ENCODE measurements at places on chromosomes 2 and 18.

GRCh38 chr2:54691445-54692135 is 31.9 kb upstream of the EML6 start:
- DNase-seq = no peak

DNA sequence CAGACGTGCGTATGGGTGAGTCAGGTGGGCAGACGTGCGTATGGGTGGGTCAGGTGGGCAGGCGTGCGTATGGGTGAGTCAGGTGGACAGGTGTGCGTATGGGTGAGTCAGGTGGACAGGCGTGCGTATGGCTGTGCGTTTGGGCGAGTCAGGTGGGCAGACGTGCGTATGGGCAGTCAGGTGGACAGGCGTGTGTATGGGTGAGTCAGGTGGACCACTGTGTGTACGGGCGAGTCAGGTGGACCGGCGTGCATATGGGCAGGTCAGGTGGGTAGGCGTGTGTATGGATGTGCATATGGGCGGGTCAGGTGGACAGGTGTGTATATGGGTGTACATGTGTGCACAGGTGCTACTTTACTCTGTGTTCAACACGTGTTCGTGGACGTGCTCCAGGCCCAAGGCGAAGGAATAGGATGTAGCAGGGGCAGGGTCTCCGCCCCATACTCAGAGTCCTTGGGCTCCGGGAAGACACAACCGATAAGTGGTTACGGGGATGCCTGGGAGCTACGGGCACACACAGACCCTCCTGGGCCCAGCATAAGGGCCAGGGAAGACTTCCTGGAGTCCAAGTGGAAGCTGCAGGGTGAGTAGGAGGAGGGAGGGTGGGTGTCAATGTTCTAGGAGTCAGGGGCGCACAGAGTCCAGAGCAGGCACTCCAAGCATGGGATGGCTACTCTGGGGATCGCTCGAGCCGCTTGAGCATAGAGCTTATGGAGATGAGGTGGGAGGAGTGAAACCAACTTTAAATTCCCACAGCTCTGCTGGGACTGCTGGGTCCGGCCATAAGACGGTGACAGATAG is 27.1 kb upstream of the KLF11 start:
- DNase-seq = no peak

- DNase-seq = no peak
Observed at GRCh38 chr2:68911246-68911645, 40.0 kb upstream of the BMP10 start.

DNA sequence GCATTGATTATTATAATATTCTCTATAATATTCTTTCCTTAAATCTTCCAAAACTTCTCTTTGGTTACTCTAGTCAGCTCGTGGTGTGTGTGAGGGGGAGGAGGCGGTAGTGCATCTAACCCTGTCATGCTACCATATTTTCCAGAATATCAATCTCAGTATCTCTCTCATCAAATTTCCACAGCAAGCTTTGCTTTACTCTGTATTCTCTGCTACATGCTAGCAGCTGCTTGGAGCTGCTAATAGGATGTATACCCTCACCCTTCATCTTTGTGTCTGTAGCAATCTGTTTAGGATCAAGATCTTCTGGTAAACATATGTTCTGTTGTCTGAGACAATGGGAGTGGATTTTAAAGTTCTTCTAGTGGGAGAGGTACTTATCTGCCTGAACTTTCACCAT is 303.8 kb upstream of the KLHL14 start:
- no peak for DNase-seq

- DNase-seq = no peak
Observed at GRCh38 chr2:98040331-98040939, 44.7 kb upstream of the TMEM131 start.

- DNase-seq = no peak
Observed at GRCh38 chr18:43952398-43952797, 675.1 kb upstream of the SYT4 start.

DNA sequence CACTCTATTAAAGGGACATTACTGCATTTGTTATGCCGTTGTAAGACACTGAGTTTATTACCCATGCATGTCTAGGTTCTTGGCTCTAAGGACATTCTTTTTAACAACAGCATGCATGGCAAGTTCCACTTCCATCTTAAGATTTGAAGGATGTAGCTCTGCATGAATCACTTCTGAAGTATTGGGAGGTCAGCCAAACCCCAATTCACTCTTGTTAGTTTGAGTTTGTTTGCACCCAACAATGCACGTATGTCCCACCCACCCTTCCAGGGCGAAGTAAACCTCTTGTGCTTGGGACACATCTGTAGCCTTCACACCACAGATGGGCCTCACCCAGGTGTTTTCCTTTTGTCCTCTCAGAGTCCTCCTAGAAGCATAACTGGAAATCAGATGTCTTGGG is 5.6 kb upstream of the LAMA3 start:
- DNase-seq = peak; percentile 56

DNA sequence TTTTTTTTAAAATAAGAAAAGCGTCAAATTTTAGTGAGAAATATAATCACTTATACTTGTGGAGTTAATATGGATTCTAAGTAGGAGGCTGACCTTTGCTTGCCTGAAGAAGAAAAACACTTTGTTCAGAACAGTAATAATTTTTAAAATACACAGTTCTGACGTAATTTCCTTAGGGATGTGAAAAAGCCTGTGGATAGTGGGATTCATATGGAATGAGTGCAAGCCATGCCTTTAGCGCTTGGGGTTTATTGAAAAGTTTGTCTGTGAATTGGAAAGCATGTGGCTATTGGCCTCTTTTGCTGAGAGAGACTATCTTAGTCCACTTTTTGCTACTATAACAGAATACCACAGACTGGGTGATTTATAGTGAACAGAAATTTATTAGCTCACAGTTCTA is 151.3 kb downstream of the CCDC85A start:
- no peak for DNase-seq

- peak; percentile 52 for DNase-seq
Observed at GRCh38 chr2:21363364-21363763, 239.6 kb downstream of the TDRD15 start.

DNA sequence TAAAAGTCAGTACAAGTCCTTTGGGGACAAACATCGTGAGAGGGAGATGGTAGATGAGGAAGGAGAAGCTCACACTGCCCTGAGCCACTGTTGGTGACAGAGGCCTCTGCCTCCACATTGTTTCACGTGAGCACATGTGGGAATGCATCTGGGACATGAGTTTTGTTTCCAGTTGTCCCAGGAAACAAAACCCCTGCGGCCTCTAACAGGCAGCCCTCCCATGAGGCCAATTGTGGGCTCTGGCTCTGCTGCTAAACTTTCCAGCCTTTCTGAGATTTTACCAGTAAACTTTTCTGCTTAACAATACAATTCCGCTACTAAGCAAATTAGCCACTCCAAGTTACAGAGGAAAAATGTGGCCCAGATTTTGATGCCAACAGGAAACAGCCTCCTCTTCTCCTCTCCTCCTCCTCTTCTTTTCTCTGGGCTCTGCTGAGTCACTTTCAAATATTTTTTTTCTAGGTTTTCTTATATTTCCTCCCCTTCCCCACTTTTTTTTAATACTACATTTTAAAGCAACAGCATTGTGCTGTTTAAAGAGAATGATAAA is 23.4 kb upstream of the LRRC30 start:
- DNase-seq = no peak

DNA sequence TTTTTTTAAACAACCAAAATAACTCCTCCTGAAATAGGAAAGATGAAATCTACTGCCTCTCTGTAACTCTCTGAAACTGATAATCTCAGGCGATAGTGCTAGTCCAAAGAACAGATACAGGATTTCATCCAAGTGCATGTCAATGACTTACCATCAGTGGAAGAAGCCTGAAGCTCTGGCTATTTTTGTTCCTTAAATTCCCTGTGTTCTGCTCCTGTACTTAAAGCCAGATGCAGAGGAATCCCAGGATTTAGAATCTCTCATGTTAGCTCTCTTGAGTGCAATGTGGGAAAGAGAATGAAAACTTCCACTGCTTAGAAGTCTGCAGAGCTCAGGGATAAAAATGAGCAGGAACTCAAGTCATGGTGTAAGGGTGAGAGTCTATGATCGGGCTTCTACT is 291.9 kb downstream of the TCF4 start:
- DNase-seq = no peak

GRCh38 chr18:79853993-79854364 is 56.2 kb downstream of the KCNG2 start:
- no peak for DNase-seq

GRCh38 chr2:170310876-170311502 is 133.0 kb downstream of the MYO3B start:
- DNase-seq = no peak

- DNase-seq = no peak
Observed at GRCh38 chr18:74213429-74213828, 65.1 kb downstream of the TIMM21 start.

DNA sequence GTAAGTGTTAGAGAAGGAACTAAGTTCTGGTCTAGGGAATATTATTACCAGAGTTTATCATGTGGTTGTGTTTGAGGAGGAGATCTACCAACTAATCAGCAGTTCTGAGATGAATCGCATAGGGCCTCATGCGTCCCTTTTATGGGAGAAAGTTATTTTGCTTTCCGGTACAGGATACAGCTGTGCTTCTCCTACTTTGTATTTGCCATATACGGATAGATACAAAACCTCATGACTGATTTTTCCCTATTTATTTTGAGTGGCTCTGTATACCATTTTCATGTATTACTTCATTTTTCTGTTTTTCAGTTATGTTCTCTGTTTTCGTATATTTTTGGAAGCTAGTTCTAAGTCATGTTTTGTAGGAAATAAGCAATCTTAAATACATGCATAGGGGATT is 66.8 kb downstream of the ACSL3 start:
- DNase-seq = no peak

DNA sequence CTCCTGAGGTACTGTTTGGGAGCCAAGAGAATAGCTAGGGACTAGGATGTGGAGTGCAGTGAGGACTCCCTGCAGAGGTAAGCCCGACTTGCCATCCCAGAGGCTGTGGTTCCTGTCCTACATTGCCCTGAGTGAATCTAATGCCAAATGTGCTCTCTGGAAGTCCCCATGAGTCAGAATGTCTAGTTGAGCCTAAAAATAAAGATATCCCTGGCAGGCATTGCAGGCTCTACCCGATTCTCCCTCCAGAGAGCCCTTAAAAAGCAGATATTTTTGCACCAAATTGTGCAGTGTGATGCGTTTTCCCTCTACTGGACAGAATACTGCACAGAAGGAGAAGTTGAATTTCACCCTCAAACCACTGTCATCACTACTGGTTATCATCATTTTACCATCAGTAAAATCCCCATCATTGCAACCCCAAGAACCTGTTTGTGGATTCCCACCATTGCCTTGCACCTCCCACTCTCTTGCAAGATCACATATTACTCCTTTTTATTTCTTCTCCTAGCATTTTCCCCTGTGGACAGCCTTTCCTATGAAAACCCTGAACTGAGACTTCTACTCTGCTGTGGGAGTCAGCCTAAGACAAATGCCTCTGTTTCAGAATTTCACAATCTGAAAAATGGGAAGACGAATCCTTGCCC is 98.0 kb downstream of the MARCHF4 start:
- no peak for DNase-seq

DNA sequence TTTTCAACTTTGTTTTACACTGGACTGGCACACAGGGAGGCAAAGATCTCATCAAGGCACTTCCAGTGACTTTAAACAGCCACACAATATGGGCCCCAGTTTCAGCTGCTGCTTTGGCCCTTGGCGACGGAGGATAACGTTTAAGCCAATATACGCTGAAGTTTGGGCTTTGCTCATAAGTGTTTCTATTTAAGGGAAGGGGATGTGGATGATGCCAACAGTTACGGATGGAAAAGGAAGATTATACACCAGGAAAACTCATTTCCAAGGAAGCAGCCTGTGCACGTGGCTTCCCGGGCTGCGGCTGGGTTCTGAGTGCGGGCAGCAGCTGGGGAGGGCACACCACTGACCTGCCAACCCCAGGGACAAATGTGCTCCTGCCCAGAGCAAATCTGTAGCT is 151.1 kb downstream of the SH3BP4 start:
- DNase-seq = no peak

- DNase-seq = no peak
Observed at GRCh38 chr18:64403784-64404503, 255.1 kb upstream of the LINC00305 start.

GRCh38 chr2:44934983-44935728 is 6.3 kb upstream of the SIX3 start:
- DNase-seq = no peak

DNA sequence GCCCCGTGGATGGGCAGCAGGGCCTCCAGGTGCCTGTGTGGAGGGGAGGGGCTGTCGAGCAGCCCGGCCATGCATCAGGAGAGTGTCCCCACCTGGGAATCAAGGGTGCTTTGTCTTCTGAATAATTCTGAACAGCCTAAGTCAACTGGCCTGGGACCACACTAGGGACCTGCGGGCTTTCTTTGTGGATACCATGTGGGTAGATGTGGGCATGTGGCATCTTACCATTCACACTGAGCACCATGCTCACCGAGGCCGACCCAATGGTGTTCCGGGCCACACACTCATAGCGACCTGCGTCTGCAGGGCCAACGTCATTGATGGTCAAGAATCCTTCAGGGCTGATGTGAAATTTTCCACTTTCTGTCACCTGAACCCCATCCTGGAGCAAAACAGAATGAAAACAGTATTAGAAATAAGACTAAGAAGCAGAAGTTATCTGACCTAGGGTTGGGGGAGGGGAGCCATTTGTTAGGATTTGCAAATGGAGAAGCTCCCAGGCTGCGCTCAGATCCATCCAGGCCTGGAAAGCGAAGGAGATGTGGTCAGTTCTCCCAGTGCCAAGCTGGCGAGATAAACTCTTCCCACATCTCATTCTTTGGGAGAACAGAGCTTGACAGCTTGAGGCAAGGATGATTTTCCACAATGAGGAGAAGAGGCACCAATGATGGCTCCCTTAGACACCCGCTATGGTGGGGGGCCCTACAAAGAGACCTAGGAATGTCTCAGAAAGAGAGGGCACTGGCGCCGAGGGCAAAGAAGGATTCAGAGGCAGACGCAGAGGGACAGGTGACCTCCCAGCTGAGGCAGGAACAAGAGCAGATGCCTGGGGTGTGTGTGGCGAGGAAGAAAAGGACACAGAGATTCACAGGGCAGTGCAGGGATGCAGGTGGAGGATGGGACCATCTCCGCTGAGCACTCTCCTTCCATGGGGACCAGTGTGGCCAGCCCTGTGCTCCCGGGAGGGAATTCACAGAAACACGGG is 83.4 kb downstream of the PXDN start:
- no peak for DNase-seq

- DNase-seq = no peak
Observed at GRCh38 chr2:120341977-120342376, 4.0 kb upstream of the INHBB start.

GRCh38 chr2:156864753-156865152 is 392.8 kb upstream of the GALNT5 start:
- DNase-seq = no peak
